ENCODE measurements at places on chromosomes 5 and 9.

- no peak for DNase-seq
Measured at GRCh38 chr5:6729386-6730310, 16.4 kb downstream of the TENT4A start.

GRCh38 chr5:68661237-68661636, 432.6 kb upstream of the SLC30A5 start:
- no peak for DNase-seq

DNA sequence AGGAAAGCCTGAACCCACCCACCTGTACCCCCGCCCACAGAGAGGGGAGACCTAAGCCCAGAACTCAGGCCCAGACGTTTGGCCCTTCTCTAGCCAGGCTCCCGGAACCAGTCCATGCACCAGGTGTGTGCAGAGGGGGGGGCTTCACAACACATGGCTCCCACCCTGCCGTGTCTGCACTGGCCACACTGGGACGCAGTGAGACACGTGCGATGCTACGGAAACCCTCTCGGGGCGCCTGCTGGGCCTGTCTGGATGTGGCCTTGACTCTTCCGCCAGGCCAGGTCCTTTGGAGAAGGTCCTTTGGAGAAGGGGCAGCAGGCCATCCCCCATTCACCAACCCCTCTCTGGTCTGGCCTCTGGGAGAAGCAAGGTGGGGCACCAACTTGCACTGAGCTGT, 58.4 kb upstream of the SARDH start:
- no peak for DNase-seq

GRCh38 chr5:124920909-124921666, 174.6 kb upstream of the ZNF608 start:
- DNase-seq: no peak

DNA sequence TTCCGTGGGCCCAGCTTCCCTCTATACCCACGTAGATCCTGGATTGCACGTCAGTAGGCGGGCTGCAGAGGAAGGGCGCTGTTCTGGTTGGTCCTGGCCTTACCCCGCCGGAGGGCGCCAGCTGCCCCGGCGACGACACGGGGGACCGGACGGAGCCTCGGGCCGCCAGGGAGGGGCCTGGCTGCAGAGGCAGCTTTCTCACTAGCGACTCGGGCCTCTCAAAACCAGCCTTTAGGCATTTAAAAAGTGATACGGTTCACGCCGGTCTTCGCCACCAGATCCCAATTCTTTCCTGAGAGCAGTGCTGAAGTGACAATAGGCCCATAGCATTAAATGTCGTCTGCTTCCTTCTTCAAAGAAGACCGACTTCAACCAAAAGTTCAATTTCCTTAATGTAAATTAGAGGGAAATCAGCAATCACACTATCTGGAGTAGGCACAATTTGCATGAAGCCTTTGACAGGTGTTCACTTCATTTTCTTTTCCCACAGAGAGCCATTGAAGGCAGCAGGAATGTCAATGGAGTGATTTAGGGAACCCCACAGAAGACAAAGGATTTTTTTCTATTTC, 17.6 kb upstream of the UBE2D2 start:
- DNase-seq: peak; percentile 3

Data from activated CD8-positive, alpha-beta memory T cell treated with anti-CD3 and anti-CD28 coated beads for 4 hours (primary cell).